ENCODE measurements at places on chromosomes 7 and 10. TPM values are rescaled to one million over a fixed set of nuclear protein-coding genes. Genes with fewer than 3 reads are reported as not detected.

DNA sequence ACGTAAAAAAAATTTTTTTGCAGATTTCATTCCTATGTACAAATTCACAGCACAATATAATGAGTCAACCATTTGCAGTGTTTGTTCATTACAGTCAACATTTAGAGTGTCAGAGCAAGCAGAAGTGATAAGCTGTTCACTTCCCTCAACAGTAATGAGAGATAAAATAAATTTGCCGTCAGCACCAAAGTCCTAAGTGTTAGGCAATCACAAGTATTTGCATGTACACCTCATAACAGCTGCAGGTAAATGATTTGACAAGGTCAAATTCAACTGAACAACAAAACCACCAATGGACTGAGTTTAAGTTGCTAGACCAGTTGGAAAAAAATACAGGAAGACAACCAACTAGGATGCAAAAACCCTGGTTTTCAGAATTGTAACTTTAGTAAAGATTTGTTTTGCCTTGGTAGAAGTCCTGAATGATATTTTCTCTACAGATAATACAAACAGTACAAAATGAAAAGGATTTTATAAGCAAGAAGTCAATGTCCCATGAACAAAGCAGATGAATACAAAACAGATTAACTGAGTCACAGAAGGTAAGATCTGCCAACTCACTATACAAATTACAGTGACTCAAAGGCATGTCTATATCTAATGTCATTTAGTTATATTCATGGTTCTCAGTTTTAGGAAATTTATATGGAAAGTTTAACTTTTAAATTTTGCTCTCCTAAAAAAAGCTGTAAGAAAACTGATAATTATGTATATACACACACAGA, 10.4 kb downstream of the RAPGEF5 start:
- peak; percentile 51 for DNase-seq

GRCh38 chr10:73172867-73173266, 4.9 kb downstream of the FAM149B1 start:
- no peak for DNase-seq

DNA sequence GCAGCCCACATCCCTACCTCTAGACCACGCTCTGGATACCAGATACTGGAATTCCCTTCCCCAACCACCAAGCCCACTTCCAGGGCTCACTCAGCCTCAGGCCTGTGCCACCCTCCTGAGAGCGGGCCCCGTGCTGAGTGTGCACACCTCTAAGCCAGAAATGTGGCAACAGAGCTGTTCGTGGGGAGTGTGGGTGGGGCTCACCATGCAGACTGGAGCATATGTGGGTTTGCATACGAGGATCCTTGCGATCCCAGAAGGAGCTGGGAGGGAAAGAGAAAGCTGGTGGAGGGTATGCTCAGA, 13.0 kb upstream of the LIMK1 start:
- DNase-seq: no peak

GRCh38 chr10:87850742-87851205, 12.6 kb downstream of the KLLN start:
- DNase-seq: peak; percentile 38

DNA sequence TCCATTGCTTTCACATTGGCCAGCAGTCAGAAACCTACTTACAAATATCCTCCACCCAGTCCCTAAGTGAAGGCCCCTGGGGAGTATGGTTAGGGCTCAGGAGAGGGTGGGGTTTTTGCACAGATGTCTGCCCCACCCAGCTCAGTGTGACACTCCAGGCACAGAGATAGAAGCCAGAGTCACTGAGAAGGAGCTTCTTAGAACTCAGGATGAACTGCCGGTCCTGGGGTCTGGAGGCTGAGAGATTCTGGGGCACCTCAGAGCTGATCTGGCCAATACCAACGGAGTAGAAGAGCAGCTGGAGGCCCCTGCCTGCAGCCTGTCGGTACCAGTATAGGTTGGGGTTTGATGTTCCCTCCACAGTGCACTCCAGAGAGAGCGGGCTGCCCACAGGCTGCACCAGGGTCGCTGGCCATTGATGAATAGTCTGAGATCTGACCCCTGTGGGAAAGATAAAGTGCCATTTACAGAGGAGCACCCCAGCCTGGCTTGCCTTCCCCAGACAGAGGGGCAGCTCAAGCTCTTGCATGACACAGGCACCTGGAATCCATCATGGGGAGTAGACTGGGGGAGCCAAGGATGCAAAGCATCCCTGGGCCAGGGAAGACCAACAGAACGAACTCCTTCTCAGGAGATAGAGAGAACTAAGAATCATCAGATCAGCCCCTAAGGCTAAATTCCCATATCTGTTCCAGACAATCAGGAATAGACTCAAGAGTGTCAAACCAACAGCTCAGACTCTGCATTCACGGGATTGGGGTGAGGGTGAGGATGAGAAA, 41.9 kb downstream of the PRSS2 start:
- no peak for DNase-seq

DNA sequence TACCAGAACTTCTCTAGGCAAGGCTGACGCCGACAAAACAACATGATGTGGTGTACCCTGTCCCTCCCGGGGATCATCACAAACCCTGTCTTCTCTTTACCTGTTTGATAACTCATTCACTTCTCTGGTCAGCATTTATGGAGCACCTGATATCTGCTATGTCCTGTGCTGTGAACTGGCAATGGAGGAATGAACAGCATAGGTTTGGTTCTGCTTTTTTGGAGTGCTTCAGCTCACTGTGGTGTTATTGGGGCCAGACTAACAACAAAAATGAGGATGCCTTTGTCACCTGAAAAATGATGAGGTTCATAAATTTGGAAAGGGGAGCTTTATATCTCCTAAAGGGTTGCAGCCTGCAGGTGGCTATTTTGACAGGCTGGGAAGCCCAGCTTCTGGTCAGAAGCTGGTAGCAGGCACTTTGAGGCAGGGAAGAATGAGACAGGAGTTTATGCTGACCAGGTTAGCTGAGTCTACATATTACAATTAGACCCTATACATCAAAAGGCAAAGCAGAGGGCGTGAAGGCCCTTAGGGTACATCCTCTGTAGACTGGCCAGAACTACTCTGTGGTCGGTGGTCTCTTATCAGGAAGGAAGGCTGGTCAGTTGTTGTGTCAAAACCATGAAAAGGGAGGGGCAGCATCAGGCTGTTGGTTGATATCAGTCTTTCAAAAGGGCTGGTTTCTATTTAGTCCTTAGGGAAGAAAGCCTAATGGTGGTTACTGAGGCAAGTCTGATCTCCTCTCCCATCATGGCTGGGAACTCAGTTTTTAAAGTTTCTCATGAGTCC, 42.3 kb downstream of the SH2D4B start:
- DNase-seq: no peak

- no peak for DNase-seq
Observed at GRCh38 chr7:98216941-98217622, 5.8 kb downstream of the BHLHA15 start.

DNA sequence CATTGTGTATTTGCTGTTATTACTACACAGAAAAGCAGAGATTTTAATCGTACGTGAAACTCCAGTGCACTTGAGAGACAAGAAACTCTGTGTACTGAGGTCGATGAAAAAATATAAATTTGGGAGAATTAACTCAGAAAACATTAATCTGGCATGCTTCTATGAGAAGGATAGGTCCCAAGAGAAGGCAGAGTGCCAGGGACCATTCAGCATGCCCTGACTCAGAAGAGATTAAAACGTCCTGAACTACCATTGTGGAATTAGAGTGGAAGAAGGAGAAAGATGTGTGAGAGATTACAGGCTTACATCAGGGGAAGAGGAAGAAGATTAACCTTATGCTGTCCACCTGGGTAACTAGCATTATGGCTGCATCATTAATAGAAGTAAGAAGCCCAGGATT, 72.4 kb downstream of the REEP3 start:
- DNase-seq: no peak

GRCh38 chr10:11521860-11522259, 89.6 kb downstream of the USP6NL start:
- DNase-seq: no peak

- no peak for DNase-seq
Observed at GRCh38 chr7:74164985-74165456, 9.1 kb upstream of the EIF4H start.

TMEM254 gene
- 33.2 TPM for total RNA-seq

SPDYE2 gene
- total RNA-seq: not detected

DNA sequence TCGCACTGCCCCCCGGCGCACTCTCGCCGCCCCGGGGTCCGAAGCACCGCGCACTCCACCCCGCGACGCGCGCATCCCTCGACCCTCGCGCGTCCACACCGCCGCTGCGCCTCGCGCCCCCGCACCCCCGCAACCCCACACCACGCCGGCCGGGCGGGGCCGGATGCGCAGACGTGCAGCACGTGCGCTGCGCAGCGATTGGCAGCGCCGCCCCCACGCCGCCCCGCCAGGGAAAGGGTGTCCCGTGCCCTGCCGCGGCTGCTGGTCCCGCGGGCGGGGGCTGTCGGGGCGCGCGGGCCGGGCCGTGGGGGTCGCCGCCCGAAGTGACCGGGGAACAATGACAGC, 53.7 kb upstream of the KDM7A start:
- DNase-seq: peak; percentile 22

- DNase-seq: peak; percentile 62
Observed at GRCh38 chr7:140673063-140673773, 473 bp downstream of the ADCK2 start.

DNA sequence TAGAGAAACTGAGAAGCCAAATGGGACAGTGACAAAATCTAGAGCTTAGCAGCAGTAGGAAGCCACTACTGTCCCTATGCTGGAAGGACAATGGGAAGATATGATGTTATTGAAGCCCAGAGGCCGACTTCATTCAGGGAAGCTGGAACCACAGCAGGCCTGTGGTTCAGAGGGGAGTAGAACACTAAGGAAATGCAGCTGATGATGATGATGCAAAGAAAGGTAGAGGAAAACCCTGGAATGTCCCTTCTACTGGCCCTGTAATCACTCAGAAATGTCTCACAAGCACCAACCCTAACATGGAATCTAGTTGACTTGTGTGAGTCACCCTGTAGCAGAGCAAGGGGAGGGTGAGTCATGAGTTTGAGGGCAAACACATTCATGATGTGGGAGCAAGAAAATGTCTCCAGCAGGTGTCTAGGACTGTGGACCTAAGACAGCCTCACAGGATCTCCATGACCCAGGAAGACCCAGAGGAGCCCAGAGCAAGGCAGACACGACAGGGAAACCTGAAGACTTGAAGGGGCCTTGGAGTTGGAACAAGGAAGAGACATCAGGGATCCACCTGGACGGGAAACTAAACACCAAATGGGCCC, 37.0 kb upstream of the LRRC17 start:
- peak; percentile 72 for DNase-seq

GRCh38 chr7:69598081-69598486, at the start of gene AUTS2:
TSS of gene AUTS2 (plus strand) at chr7:69598475. CDS start at chr7:69599654, 1,179 bp downstream.
- no peak for DNase-seq

- no peak for DNase-seq
Observed at GRCh38 chr10:102400076-102400475, 4.6 kb downstream of the NFKB2 start.

Data from Calu3 (cell line).